ENCODE measurements at places on chromosomes 16 and 17.

DNA sequence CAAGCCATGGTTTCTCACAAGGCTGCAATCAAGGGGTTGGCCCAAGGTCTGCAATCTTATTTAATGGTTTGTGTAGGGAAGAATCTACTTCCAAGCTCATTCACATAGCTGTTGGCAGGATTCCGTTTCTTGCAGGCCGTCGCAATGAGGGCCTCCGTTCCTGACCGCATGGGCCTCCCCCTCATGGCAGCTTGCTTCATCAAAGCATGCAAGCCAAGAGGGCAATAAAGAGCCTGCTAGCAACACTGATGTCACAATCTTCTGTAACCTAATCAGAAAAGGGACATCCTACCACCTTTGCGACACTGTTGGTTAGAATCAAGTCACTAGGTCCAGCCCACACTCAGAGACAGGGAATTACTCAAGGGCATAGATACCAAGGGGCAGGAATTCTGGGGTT is 95.5 kb downstream of the CCT6B start:
- no peak for DNase-seq
- no peaks in the 10 kb centered on the region for H3K4me1 ChIP-seq
- H3K36me3 ChIP-seq, result no peaks in the 10 kb centered on the region
- no peak overlapping the region for H3K4me3 ChIP-seq
- no peak overlapping the region for H3K27ac ChIP-seq
- H3K27me3 ChIP-seq, result no peaks in the 10 kb centered on the region

DNA sequence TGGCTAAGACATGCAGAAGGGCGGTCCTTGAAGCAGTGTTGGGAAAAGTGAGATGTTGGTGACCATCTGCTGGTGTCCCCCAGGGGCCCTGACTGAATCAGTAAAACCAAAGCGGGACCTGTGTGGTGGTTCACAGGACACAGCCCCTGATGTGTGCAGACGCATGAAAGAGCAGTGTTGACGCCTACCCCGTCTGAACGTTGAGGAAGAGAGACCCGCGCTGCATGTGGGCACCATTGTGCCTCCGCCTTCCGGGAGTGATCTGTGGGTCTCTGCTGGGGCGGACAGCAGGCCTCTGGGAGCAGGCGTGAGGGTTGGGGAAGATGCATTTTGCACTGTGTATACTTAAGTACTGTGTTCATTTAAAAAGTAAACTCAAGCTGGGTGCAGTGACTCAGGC is 31.6 kb downstream of the MGRN1 start:
- H3K36me3 ChIP-seq, result peaks cover 61% of the 10 kb centered on the region
- no peak overlapping the region for H3K4me3 ChIP-seq
- no peak overlapping the region for H3K27ac ChIP-seq
- H3K27me3 ChIP-seq, result no peaks in the 10 kb centered on the region
- DNase-seq, result no peak
- no peaks in the 10 kb centered on the region for H3K4me1 ChIP-seq

DNA sequence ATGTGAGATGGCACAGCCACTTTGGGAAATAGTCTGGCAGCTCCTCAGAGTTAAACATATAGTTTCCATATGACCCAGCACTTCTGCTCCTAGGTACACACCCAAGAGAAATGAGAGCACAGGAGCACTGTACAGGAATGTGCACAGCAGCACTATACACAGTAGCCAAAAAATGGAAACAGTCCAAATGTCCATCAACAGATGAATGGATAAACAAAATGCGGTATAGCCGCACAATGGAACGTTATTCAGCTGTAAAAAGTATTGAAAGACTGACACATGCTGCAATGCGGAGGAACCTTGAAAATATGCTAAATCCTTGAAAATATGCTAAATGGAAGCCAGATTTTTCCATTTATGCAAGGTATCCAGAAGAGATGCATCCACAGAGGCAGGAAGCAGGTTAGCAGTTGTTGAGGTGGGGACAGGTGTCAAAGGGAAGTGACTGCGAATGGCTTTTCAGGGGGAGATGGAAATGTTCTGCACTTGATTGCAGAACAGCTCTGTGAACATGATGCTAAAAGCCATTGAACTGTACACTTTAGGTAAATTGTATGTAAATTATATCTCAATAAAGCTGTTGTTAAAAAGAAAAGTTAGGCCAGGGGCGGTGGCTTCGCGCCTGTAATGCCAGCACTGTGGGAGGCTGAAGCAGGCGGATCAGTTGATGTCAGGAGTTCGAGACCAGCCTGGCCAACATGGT is 80.7 kb downstream of the MPRIP start:
- no peaks in the 10 kb centered on the region for H3K27me3 ChIP-seq
- H3K4me3 ChIP-seq, result no peak overlapping the region
- peaks cover 10% of the 10 kb centered on the region for H3K36me3 ChIP-seq
- H3K4me1 ChIP-seq, result peaks cover 35% of the 10 kb centered on the region

GRCh38 chr16:25796239-25796638 is 104.5 kb downstream of the HS3ST4 start:
- H3K27me3 ChIP-seq, result no peaks in the 10 kb centered on the region
- no peaks in the 10 kb centered on the region for H3K4me1 ChIP-seq
- no peak overlapping the region for H3K27ac ChIP-seq
- H3K36me3 ChIP-seq, result no peaks in the 10 kb centered on the region
- no peak overlapping the region for H3K4me3 ChIP-seq

DNA sequence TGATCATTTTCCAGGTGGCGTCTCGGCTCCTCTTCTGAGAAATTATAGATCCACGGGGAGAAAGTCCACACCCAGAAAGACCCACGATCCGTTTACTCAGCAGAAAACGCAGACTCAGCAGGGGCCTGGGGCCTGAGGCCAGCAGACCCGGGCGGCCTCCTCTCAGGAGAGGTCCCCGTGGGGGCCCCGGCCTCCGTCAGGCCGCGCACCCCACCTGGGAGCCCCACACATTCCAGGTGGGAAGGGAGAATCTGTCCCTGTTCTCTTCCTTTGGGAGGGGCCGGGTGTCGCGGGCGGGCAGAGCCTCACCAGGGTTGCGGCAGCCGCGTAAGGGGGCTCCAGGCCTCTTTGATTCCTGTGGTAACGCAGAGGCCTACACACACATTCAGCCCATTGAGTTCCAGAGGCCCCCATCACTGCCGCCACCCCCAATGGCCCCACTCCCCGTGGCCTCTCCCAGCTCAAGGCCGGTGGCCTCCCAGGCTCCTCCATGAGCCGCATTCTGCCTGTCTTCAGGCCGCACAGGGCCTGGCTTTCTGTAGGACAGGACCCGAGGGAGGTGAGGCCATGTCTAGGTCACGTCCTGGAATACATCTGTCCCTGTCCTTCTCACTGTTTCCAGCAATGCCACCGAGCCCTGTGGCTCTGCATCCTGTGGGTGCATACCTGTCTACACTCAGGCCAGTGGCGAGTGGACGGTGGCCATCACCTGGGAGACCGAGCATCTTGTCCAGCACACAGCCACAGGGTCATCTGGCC is 1.6 kb upstream of the IGFALS start:
- peaks cover 12% of the 10 kb centered on the region for H3K36me3 ChIP-seq
- no peak overlapping the region for H3K27ac ChIP-seq

All from IMR-90 (cell line).